Activated CD4-positive, alpha-beta T cell treated with anti-CD3 and anti-CD28 coated beads, Interleukin-2, amount 10 ng/mL, durations not matched to agents 7 days and 5 days (primary cell): ENCODE measurements at places on chromosomes 16 and 17. TPM values are rescaled to one million over a fixed set of nuclear protein-coding genes. Genes with fewer than 3 reads are reported as not detected.
A peak's percentile ranks its signal among the peaks of the same experiment; 100 is the strongest.

DNA sequence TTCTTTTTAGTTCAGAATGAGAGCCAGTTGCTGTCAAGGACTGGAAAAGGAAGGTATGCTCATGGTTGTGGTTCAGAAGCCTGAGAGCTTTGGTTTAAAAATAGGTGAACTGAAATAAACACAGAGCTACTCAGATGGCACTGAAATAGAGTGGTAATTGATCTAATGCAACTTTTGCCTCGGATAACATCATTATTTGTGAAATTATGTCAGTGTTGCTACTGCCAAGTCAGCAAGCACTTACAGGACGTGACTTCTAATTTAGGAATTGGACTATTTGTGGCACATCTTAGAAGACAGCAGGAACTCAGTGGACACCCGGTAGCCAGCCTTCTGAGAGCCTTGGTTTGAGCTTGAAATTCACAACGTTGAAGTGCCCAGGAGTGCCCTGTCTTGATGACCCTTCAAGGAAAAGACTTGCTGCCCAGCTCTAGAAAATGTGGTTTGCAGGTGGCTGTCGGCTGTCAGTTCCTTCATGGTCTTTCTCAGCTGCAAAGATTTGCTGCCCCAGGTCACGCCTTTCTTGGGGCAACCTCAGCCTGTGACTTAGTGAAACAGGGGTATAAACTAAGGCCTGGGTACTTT lies 42.0 kb upstream of the XYLT1 start:
- DNase-seq = no peak

GRCh38 chr16:6019490-6019991 lies 921.9 kb upstream of the EEF2KMT start:
- DNase-seq = no peak

- DNase-seq = no peak
These were observed 336.2 kb upstream of the PMFBP1 start for GRCh38 chr16:72508191-72508590.

The XAF1 gene
- 497 TPM for total RNA-seq

DNA sequence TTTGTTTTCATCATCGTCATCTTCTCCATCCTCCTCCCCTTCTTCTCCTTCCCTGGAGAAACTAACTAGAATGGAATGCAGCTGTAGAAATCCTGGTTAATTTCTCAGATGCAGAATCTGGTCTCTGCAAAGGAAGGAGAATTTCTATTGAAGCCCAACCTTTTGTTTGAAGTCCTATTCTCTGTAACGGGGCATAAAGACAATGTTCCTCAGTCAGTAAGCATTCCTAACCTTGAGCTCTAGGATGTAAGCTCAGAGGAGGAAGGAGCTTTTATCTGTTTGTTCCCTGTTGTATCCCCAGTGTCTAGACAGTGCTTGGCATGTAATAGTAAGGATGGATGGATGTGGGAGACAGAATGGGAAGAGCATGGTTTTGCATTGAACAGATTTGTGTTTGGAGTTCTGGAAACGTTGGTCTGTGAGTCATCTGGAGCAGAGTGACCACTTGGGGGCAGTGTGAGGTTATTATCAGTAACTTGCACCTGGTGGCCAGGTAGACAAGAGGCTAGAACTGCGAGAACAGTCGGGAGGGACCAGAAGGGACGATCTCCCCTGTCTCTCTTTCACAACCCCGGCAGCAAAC lies 363.7 kb downstream of the SNX29 start:
- peak; percentile 35 for DNase-seq

- no peak for DNase-seq
These were observed 13.6 kb downstream of the KATNB1 start for GRCh38 chr16:57749101-57749692.

The SLFN11 gene
- 32.1 TPM for total RNA-seq

- no peak for DNase-seq
These were observed 87.3 kb downstream of the RPA1 start for GRCh38 chr17:1916963-1917715.

The TMED6 gene
- total RNA-seq = 1.0 TPM

The EARS2 gene
- total RNA-seq = 18.1 TPM
